NCI-H1105 (cell line): ENCODE measurements at places on chromosomes 2 and 18.
A peak's percentile ranks its signal among the peaks of the same experiment; 100 is the strongest.

GRCh38 chr2:64698177-64698643 lies 44.5 kb upstream of the SERTAD2 start:
- no peak for DNase-seq

DNA sequence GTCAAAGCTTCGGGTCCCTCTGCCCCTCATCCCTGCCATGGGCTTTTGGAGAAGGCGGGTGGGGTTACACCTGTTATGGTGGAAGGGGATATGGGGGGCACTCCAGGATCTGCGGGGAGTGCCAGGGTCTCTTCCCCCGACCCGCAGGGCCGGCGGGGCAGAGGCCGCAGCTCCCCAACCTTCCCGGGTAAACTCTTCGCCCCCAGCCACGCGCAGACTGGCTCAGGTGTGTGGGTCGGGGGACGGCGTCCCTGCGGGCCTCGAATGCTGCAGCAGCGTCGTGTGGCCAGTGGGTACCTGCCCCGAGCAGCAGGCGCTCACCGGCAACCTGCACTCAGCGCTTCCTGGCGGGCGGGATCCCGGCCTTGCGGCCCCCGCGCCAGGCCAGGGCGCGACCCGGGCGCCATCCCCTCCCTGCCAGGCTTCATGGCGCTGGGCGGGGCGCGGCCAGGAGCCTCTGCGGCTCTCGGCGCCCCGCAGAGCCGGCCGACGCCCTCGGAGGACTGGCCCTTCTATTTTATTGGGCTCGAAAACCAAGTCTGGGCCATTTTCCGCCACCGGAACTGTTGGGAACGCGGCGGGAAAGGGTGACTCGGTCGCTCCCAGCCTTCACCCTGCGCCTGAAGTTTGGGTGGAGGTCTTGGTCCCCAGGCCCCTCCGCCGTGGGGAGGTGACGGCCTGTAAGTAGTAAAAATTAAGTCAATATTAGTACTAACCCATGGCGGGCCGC lies 4.5 kb downstream of the GBX2 start:
- DNase-seq, result no peak

DNA sequence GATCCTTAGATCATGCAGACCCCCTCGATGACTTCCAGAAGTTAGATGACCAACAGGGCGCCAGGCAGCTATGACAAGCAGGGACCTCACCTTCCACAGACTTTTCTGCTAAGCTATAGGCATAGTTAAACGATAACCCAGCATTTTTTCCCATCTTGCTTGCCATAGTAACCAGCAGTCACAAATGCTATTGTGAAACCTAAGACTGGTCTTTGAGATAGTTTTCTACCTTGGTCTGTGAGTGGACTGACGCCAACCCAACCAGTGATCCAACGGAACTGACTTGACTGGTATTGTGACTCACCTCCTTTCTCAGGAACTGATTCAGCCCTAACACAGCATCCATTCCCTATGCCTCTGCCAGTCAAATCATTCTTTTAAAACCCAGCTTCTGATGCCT lies 361.2 kb downstream of the LRRTM4 start:
- no peak for DNase-seq

DNA sequence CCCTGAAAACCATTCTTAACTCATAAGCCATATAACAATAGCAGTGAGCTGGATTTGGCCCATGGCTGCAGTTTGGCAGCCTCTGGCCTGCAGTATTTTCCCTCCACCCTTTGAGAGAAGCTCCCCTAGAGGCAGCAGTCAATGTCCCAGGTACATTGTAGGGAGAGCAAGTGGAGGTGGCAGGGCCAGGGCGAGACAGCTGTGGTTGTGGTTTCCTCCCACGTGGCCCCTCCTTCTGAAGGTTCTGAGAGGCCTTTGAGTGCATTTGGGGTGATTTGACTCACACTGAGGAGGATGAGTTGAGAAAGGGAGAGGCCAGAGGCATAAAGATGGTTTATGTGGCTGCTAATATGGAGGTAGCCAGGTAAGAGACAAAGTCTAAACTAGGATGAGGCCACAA lies 45.5 kb upstream of the LDAH start:
- no peak for DNase-seq

DNA sequence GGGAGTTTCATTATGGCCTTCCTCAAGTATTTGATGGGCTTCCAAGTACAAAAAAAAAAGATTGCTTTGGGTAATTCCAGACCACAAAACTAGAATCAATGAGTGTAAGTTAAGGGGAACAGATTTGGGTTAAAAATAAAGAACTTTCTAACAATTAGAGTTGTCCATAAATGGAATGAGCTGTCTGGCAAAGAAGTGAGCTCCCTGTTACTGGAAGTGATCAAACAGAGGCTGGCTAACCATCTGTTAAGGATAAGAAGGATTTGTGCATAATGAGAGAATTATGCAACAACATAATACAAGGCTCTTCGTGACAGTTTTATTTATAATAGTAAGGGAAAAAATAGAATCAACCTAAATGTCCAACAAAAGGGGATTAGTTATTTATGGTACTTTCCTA lies 44.6 kb upstream of the ACVR1 start:
- no peak for DNase-seq

DNA sequence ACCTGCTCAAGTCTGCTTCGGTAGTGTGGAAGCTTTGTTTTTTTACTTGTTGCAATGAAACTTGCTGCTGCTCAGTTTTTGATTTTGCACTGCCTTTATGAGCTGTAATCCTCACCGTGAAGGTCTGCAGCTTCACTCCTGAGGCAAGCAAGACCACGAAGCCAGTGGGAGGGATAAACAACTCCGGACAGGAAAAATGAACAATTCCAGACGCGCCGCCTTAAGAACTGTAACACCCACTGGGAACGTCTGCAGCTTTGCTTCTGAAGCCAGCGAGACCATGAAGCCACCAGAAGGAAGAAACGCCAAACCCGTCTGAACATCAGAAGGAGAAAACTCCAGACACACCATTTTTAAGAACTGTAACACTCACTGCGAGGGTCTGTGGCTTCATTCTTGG lies 245.7 kb upstream of the REG3G start:
- no peak for DNase-seq

- DNase-seq, result peak; percentile 53
Observed at GRCh38 chr2:21251216-21251980, 127.6 kb downstream of the TDRD15 start.

DNA sequence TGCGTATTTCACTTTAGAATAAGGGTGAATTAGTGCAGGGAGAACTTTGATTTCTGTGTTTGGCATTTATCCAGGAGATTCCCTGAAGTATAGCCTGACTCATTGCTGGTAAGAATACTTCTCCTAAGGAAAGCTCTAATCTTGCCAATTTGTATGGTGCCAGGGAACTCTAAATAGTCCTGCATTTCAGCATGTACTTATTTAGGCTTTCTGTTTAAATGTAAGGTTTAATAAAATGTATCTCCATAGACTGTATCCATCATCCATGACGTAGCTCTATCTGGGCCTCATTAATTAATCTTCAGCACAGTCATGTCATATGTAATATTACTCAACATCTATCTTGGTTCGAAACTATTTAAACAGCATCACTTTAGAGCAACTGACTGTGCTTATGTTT lies 127.7 kb downstream of the DOK6 start:
- no peak for DNase-seq

- no peak for DNase-seq
Observed at GRCh38 chr2:197372592-197372991, 62.0 kb upstream of the ANKRD44 start.

DNA sequence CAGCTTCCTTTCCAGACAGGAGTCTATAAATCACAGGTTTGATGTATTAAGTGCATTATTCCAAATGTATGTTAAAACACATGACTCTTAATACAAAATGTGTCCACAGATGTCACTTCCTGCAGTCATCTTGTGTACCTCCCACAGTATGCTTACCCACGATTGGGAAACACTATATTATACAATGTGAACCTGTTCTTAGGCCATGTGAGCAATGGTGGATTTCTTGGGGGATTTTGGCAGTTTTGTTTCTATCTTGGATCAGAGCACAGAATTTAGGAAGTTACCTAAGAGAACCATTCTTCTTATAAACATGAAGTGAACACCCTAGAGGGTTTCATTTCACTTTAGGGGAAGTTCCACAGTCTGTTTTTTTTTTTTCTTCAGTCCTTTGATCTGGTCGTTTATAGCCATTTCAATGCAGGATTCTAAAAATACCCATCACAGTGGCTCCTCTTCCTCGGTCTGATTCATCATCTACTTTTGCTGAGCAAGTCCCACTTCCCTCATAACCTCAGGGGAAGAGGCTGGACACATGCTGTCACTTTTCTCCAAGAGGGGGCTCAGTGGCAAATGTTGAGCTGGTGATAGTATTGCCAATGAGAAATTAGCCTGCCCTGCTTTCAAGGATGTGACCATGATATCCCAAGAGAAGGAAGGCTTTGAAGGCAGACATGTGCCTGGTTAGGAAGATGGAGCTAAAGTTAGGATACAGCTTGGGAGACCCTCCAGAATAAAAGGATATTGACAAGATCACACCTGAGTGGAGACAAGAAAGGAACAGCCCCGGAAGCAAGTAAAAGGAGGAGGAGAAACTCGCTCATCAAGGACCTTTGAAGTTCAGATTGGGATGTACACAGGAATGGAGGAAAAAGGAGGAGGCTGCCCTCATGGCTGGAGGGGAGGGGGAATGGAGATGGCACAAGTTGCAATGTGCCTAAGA lies 22.6 kb downstream of the PLEK start:
- DNase-seq, result no peak
